ENCODE measurements at places on chromosomes 5 and 9.

DNA sequence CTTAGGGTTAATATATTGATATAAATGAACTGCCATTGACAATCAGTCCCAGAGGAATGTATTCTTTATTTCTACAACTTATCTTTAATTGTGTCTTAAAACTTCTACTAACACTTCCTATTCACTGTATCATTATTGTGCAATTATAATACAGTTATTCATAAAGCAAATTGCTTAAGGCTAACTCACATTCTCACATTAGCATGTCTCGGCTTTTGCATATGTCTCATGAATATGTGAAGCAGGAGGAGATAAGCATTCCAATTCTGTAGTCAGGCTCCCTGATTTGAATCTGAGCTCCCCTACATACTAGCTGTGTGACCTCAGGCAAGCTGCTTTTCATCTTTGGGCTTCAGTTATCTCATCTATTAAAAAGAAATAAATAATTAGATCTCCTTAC, 45.4 kb downstream of the PLGRKT start:
- DNase-seq = no peak

GRCh38 chr5:10125116-10125515, 124.6 kb downstream of the ATPSCKMT start:
- no peak for DNase-seq

DNA sequence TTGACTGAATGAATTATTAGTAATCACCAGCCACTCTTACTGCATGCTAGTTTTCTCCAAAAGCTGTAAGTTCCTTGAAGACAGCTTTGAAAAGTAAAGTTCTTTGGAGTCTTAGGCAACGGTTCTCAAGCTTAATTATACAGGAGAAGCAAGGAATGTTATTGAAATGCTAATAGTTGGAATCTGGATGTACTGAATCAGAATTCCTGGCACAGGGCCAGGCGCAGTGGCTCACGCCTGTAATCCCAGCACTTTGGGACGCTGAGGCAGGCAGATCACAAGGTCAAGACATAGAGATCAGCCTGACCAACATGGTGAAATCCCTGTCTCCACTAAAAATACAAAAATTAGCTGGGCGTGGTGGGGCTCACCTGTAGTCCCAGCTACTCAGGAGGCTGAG, 33.4 kb downstream of the GRIA1 start:
- DNase-seq = no peak

DNA sequence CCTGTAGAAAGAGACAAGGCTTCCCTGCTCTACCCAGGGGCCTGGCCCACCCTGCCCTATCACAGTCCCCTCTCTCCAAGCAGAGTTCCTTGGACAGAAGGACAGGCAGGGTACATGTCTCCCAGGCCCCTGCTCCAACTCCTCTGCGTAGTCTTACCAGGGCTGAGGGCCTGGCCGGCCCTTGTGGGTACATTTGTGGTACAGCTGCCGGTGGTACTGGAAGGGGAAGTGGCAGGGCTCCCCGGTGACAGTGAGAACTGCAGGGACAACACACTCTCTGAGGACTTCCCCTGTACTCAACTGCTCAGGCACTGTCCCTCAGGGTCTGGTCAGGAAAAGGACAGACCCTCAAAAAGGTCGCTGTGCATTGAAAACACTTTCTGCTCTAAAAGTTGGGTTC, 3.6 kb downstream of the F12 start:
- peak; percentile 24 for DNase-seq

- no peak for DNase-seq
These were observed 208.1 kb upstream of the PIK3R1 start for GRCh38 chr5:68007451-68007850.

DNA sequence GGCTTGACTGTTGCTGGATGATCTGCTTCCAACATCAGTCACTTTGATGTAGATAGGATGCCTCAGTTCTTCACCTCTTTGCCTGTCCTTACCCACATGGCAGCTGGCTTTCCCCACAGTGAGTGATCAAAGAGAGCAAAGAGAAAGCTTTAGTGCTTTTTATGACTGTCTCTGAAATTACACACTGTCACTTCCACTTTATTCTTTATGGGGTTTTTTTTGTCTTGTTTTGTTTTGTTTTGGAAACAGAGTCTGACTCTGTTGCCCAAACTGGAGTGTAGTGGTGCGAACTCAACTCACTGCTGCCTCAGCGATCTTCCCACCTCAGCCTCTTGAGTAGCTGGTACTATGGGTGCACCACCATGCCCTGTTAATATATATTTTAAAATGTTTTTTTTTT, 32.4 kb upstream of the C5orf24 start:
- no peak for DNase-seq

GRCh38 chr5:173326501-173326960, 1.7 kb downstream of the STC2 start:
- no peak for DNase-seq

DNA sequence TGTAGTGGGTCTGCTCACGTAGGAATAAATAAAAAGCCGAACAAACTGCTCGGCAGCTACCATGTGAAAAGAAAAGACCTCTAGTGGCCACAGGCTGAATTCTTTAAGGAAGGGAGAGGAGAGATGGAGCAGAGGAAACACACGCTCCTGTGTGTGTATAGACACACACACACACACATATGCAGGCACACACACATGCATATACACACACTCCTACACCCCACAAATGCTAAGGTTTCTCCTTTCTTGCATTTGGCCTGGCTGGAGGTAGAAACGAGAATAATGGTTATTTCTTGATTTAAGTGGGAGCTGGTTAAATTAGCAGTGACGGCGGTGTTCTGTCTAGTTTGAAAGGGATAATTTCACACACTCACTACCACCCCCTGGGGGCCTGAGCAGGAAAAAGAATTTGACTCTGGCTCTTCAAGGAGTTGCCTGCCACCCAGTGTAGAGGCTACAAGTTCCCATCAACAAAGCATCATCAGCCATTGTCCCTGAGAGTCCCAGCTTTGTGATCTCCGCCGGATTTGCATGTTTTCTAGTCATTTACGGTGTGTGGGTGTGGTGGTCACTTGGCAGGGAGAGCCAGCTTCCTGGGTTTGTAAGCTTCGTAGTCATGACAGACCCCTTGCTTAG, at the start of gene INSYN2B:
TSS of gene INSYN2B (minus strand) at position 78 of the 636 bp plus-strand sequence. CDS start 96,597 bp downstream, outside the sequence.
- peak; percentile 30 for DNase-seq

- DNase-seq = no peak
These were observed 1026.3 kb downstream of the CDH9 start for GRCh38 chr5:26012078-26012477.

DNA sequence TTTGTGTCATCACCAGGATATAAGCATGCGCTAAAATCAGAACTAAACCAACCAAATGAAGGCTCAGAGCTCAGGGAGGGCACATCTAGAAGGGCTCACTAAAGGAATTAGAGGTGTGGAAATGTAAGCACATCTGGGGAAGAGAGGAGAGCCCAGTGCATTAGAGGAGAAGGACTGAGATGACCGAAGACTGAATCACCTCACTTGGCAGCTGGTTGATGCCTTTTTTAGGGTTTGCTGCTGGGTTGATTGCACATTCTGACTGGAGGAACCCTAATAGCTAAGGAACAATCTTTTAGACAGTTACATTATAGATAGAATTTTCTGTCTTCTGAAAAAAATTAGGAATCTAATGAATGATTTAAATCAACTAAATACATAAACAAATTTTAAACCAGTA, 8.2 kb upstream of the IFNA21 start:
- no peak for DNase-seq

DNA sequence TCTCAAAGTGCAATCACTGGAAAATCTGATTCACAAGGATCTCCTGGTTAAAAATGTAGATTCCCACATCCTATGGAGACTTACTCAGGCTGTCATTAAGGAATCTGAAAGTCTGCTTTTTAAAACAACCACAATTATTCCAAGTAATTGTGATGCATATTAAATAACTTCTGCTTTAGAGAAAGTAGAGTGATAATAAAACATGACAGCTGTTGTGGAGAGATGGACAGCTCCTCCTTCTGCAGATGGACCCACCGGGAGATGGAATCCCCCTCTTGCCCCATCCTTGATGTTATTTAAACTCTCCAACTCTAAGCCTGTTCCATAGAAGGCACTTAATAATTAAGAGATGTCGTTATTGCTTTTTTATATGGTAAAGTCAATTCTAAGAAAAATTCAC, 802.2 kb downstream of the CDH12 start:
- DNase-seq = no peak

Measured in stimulated activated naive CD8-positive, alpha-beta T cell treated with anti-CD3 and anti-CD28 coated beads, Interleukin-15, Interleukin-2, amounts not matched to agents 100 U/mL and 50 U/mL, for 24 hours (primary cell).